CD14-positive monocyte (primary cell): ENCODE measurements at places on chromosomes 7 and 10.

- no peak for DNase-seq
Observed at GRCh38 chr10:48678041-48678440, 6.6 kb upstream of the WDFY4 start.

DNA sequence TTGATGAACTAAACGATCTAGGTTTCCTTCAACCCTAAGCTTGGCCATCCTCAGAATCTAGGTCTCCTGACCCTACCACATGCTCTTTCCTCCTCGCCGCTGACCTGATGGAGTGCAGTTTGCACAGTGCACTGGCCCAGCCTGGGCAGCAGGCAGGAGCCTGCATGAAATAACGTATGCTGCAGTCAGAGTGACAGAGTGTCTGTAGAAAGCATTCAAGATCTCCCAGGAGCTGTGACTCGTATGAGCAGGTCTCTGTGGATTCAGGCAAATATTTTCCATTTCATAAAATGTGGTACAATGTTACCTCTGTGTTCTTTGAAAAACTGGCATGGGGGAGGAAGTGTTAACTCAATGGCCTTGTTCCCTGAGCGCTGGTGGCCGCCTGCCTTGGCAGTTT is 441.8 kb downstream of the RPS24 start:
- no peak for DNase-seq

DNA sequence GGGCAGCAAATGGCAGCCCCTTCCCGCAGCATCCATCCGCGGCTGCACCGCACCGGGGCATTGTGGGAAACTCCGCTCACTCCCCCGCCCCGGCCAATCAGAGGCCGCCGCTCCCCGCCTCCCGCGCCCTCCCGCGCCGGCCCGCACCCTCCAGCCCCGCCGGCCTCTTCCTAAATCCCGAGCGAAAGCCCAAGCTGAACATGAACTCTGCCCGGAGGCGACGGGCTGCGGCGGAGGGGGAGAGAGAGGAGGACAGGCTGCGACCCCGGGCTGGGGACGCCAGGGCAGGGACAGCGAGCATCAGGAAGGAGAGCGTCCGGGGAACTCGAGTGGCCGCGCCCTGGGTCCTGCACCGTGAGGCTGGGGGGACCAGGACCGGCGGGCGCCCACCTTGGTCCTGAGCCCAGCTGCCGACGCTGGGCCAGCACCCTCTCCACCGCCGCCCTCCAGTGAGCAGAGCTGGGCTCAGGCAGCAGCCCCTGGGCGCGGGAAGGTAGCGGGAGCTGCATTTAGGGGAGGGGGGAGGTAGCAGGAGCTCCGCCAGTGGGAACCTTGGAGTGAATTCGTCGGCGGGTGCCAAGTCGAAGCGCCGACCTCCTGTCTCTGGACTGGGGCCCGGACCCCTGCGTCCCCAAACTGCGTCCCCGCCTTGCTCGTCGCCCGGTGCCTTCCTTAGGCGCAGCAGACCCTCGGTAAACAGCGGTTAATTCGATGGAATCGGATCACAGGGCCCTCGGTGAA is at the start of gene DGKI:
TSS of gene DGKI (minus strand) at position 148 of the 741 bp plus-strand sequence.
- DNase-seq: no peak

DNA sequence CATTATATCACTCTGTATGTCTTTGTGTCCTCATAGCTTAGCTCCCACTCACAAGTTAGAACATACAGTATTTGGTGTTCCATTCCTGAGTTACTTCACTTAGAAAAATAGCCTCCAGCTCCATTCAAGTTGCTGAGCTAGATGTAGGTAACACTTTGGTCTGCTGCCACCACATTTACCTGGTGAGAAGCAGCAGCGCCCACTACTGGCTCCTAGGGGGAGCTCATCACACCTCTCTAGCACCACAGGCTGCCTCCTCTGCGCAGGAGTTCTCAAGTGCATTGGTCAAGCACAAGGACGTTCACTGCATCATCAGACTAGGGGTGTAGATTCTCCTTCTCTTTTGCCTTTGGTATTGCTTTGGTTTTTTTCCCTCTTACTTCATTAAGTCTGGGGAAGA is 530.9 kb upstream of the AUTS2 start:
- DNase-seq: no peak

- no peak for DNase-seq
Observed at GRCh38 chr10:107557916-107558315, 393.4 kb upstream of the SORCS1 start.

GRCh38 chr10:71554671-71555070 is 158.0 kb downstream of the CDH23 start:
- peak; percentile 18 for DNase-seq

GRCh38 chr10:48509974-48510692 is 94.7 kb downstream of the ARHGAP22 start:
- no peak for DNase-seq

DNA sequence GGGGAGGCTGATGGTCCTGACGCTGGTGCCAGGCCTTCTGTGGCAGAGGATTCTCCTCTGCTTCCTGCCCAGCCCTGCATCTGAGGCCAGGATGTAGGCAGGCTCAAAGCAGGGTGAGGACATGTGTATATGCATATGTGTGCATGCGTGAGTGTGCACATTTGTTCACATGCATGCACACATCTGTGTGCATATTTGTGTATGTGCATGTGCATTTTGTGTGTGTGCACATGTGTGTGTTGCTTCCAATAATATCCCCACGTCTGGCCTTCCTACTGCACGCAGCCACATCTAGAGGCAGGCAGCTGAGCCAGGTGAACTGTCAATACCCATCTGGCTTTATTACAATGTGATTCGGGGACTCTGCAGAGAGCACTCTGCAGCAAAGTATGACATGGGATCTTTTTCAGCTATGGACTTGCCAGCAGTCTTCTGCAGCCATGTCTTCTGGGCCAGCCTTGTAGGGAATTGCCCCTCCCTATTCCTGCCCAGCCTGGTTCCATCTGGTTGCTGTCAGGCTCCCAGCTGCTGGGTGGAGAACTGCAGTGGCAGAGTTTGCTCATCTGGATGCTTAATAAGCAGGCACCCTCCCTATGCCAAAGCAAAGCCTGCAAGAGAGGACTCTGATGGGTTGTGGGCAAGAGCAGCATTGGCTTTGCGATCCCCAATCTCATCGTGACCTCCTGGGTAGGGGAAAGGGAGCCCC is 140.7 kb downstream of the PFKFB3 start:
- DNase-seq: no peak

- DNase-seq: no peak
Observed at GRCh38 chr10:96656198-96656577, 64.1 kb downstream of the PIK3AP1 start.

- no peak for DNase-seq
Observed at GRCh38 chr10:77756319-77757232, 119.0 kb upstream of the KCNMA1 start.

DNA sequence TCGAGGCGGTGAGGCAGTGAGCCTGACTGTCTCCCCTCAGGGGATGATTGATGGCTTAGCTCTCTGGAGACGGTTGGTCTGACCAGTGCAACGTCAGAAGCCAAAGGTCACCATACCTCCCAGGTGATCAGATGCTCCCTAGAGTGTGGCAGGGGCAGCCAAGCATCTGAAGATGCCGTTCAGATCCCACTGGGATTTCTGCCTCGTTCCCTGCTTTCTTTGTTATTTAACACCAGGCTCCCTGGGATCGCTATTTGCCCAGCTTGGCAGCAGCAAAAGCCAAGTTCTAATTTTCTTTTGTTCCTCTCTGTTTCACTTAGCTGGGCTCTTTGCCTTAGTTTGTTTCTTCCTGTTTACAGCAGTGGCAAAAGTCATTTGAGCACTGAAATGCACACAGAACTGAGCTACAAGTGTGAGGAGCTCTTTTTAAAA is 53.5 kb upstream of the SVIL start:
- DNase-seq: peak; percentile 37
